Effector memory CD8-positive, alpha-beta T cell (primary cell): ENCODE measurements at places on chromosomes 11 and 22.

DNA sequence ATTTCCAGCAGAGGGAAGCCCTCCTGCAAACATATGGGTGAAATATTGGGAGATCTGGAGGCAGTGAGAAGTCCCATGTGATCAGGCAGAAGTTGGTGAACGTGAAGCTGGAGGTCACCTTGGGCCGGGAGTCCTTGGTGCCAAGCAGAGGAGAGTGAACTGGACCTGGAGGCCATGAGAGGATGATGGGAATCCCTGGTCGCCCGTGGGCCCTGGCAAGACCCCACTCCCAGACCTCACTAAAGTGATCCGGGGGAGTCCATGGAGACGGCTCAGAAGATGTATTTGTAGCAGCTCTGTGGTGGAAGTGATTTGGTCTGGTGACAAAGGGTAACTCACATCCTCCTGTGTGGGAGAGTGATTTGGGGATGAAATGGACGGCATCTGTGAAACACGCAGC lies 71.0 kb downstream of the ARHGAP8 start:
- H3K27me3 ChIP-seq = peaks cover 6% of the 10 kb centered on the region
- no peak overlapping the region for H3K4me3 ChIP-seq
- H3K27ac ChIP-seq = no peak overlapping the region
- no peak for DNase-seq
- peaks cover 6% of the 10 kb centered on the region for H3K36me3 ChIP-seq

DNA sequence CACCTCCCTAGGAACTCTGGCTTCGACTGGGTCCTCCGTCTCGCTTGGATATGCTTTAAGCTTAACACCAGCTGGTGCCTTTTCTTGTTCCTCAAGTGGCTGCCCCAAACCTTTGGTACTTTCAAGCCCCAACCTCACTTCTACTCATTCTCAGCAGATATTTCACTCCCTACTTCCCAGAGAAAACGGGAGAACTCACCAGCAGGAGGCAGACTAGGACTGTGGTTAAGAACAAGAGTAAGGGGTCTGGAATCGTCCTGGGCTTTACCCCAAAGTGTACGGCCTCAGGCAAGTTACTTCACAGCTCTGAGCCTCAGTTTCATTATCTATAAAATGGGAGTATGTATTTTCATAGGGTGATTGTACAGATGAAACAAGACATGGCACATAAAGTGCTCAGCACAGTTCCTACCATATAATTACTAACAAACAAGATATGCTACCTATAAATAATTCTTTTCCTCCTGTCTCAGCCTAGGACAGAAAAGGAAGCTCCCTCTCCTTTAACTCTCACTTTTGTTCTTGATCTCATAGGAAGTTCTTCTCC lies 37.8 kb downstream of the PAMR1 start:
- DNase-seq = no peak
- peaks cover 48% of the 10 kb centered on the region for H3K27me3 ChIP-seq
- no peak overlapping the region for H3K4me3 ChIP-seq
- H3K4me1 ChIP-seq = no peaks in the 10 kb centered on the region
- no peaks in the 10 kb centered on the region for H3K36me3 ChIP-seq
- no peak overlapping the region for H3K27ac ChIP-seq

DNA sequence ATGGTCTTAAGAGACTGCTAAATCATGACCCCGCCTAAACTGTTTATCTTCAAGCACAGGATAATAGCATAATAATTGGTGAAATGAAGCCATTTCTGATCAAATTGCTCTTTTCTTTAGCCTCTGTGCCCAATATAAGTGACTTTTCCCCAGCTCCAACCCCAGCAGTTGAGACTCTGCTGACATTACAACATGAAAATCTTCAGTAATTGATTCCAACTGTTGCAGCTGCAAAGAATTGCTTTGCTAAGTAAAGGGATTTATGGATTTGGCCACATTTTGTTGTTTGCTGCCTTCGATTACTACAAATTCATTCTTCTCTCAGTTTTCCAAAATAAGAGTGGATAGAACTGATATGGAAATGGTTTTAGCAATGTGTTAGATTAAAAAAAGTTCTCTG lies 576.7 kb upstream of the LRRC4C start:
- H3K4me1 ChIP-seq = no peaks in the 10 kb centered on the region
- H3K27ac ChIP-seq = no peak overlapping the region
- H3K4me3 ChIP-seq = no peak overlapping the region
- no peaks in the 10 kb centered on the region for H3K36me3 ChIP-seq

- H3K4me3 ChIP-seq = no peak overlapping the region
- peaks cover 17% of the 10 kb centered on the region for H3K27me3 ChIP-seq
- H3K27ac ChIP-seq = no peak overlapping the region
- no peak for DNase-seq
- no peaks in the 10 kb centered on the region for H3K4me1 ChIP-seq
Observed at GRCh38 chr11:120192831-120193625, 17.8 kb upstream of the OAF start.

DNA sequence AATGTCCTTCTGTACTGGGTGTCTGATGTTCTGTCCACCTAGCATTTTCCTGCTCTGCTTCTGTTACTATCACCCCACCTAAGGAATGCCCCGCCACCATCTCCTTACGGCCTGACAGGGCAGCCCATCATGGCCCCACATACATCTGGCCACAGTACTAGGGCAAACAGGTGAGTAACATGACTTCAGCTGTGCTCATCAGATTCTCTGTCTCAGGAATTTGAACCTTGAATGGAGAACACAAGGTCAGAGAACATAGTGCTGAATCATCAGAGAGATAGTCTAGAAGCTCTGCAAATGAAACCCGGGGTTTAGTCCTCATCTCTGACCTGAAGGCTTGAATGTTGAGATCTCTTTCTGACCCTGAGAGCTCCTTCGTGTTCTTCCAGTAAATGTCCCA lies 32.4 kb downstream of the ZC3H12C start:
- no peak overlapping the region for H3K27ac ChIP-seq
- no peaks in the 10 kb centered on the region for H3K4me1 ChIP-seq
- DNase-seq = no peak
- H3K36me3 ChIP-seq = no peaks in the 10 kb centered on the region
- no peak overlapping the region for H3K4me3 ChIP-seq
- H3K27me3 ChIP-seq = peaks cover under 1% of the 10 kb centered on the region

- H3K27me3 ChIP-seq = peaks cover 5% of the 10 kb centered on the region
- H3K27ac ChIP-seq = no peak overlapping the region
- no peak for DNase-seq
- H3K4me3 ChIP-seq = peak overlapping the region; percentile 73
Observed at GRCh38 chr11:2267851-2268728, 2.3 kb downstream of the ASCL2 start.

- no peak overlapping the region for H3K4me3 ChIP-seq
- H3K27ac ChIP-seq = no peak overlapping the region
- H3K4me1 ChIP-seq = peaks cover 5% of the 10 kb centered on the region
- DNase-seq = no peak
- no peaks in the 10 kb centered on the region for H3K27me3 ChIP-seq
- no peaks in the 10 kb centered on the region for H3K36me3 ChIP-seq
Observed at GRCh38 chr11:123585706-123586105, 68.7 kb downstream of the SCN3B start.

DNA sequence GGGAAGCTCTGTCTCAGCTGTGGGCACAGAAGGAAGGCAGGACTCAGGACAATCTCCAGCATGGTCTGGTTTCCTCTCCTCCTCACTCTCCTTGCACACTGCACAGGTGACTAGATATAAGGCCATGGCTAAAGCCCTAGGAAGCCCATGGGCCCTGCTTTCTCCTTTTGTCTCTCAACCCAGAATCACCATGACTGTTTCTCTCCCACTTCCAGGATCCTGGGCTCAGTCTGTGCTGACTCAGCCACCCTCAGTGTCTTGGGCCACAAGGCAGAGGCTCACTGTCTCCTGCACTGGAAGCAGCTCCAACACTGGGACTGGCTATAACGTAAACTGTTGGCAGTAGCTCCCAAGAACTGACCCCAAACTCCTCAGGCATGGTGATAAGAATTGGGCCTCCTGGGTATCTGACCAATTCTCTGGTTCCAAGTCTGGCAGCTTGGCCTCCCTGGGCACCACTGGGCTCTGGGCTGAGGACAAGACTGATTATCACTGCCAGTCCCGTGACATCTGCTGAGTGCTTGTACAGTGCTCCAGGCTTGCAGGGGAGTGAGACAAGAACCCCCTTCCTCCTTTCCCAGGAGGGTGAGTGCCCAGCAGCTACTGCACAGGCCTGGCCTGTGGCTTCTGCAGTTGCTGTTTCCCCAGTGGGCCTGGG lies 104.0 kb upstream of the TOP3B start:
- no peak overlapping the region for H3K27ac ChIP-seq
- no peaks in the 10 kb centered on the region for H3K4me1 ChIP-seq
- H3K36me3 ChIP-seq = no peaks in the 10 kb centered on the region
- no peak for DNase-seq

GRCh38 chr11:119691020-119691666 lies 37.9 kb downstream of the NECTIN1 start:
- peaks cover 35% of the 10 kb centered on the region for H3K4me1 ChIP-seq
- H3K36me3 ChIP-seq = peaks cover 19% of the 10 kb centered on the region
- H3K4me3 ChIP-seq = peak overlapping the region; percentile 47
- DNase-seq = peak; percentile 61
- peaks cover 44% of the 10 kb centered on the region for H3K27me3 ChIP-seq

- no peak for DNase-seq
- H3K27ac ChIP-seq = no peak overlapping the region
- H3K4me1 ChIP-seq = peaks cover 7% of the 10 kb centered on the region
- no peaks in the 10 kb centered on the region for H3K27me3 ChIP-seq
- H3K4me3 ChIP-seq = no peak overlapping the region
Observed at GRCh38 chr11:74970852-74971395, 17.8 kb upstream of the NEU3 start.

DNA sequence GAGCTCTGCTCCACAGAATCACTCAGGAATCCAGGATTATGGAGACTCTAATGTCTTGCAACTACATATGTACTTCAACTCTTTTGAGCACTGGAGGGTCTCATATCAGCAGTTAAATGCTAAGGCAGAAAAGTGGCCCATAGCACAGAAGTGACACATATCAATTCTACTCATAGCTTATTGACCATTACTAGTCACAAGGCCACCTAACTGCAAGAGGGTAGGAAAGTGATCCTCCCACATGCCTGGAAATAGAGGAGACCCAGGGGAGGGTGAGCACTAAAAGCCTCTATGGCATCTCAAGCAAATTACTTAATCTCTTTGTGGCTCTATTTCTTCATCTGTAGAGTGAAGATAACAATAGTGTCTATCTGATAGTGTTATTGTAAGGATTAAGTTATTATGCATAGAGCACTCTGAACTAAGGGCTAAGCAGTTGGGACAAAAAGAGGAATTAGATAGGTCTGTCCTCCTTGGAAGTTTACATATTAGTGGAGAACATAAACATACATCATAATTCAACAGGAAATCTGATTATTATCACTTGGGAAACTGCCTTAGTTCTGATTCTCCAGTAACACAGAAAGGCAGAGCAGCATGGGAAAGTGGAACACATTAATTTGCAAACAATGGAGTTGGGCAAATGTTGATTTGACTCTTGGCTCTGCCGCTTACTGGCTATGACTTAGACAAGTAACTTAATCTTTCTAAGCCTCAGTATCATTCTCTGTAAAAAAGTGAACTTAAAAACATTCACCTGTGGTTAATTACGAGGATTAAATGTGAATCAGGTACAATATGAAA lies 25.1 kb upstream of the USP47 start:
- H3K4me3 ChIP-seq = no peak overlapping the region
- DNase-seq = no peak
- H3K36me3 ChIP-seq = peaks cover 4% of the 10 kb centered on the region
- no peak overlapping the region for H3K27ac ChIP-seq
- H3K4me1 ChIP-seq = no peaks in the 10 kb centered on the region

GRCh38 chr22:43860126-43860525 lies 2.2 kb downstream of the SULT4A1 start:
- H3K27ac ChIP-seq = no peak overlapping the region
- H3K36me3 ChIP-seq = no peaks in the 10 kb centered on the region
- peaks cover 94% of the 10 kb centered on the region for H3K27me3 ChIP-seq
- no peak overlapping the region for H3K4me3 ChIP-seq
